Mesothelial cell of epicardium (in vitro differentiated cells): ENCODE measurements at places on chromosomes 4 and X. TPM values are rescaled to one million over a fixed set of nuclear protein-coding genes. Genes with fewer than 3 reads are reported as not detected.

- peak; percentile 33 for DNase-seq
These were observed 5.0 kb downstream of the PNCK start for GRCh38 chrX:153668423-153669173.

GRCh38 chrX:52933976-52934703 lies 24.2 kb downstream of the FAM156A start:
- no peak for DNase-seq

- no peak for DNase-seq
These were observed 35.1 kb downstream of the PITX2 start for GRCh38 chr4:110587666-110588285.

DNA sequence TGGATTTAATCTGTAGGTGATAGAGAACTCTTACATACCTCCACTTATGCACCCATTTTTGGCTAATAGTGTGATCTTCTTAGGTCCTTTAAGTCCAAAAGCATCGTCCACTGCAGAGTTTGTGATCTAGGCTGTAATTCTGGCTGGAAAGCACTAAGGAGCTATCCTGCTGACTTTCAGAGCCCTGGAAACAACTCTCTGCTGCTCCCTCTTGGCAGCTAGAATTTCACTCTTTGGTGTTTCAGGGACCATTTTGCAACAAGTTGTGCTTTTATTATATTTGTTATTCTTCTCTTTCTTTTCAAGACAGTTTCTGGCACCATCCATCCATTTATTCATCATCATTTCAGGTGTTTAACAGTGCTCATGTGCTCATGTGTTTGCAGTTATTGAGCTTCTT lies 130.0 kb downstream of the RBM46 start:
- no peak for DNase-seq

DNA sequence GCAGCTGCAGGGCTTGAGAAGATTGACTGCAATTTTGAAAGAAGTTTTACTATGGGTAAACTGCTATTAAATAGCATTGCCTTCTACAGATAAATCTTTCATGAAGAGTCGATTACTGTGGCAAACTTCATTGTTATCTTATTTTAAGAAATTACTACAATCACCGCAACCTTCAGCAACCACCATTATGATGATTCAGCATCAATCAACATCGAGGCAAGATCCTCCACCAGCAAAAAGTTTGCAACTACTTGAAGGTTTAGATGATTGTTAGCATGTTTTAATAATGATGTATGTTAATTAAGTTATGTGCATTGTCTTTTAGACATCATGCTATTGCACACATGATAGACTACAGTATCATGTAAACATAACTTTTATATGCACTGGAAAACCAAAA lies 1511.0 kb downstream of the FSTL5 start:
- no peak for DNase-seq

DNA sequence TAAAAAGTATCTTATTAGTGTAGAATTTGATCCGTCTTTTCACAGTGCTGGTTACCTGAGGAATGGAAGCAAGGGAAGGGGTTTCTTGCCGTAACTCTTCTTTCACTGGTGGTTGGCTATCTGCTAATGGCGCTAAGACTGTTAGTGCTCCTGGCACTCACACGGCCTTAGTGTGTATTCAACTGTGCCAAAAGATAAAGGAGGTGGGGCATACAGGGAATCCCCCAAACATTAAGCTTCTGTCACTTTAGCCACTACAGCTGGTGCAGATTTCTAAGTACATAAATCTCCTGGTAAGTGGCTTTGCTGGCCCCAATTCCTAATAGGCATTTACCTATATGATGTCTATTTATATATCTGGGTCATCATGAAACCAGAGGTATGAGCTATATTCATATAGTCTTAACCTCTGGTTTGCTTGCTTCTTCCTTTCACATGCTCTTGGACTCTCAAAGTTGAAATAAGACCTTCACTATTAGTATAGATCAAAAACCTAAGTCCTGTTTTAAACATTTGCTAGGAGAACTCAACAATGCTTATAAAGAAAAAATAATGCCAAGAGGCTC lies 95.1 kb downstream of the TSPAN7 start:
- no peak for DNase-seq

DNA sequence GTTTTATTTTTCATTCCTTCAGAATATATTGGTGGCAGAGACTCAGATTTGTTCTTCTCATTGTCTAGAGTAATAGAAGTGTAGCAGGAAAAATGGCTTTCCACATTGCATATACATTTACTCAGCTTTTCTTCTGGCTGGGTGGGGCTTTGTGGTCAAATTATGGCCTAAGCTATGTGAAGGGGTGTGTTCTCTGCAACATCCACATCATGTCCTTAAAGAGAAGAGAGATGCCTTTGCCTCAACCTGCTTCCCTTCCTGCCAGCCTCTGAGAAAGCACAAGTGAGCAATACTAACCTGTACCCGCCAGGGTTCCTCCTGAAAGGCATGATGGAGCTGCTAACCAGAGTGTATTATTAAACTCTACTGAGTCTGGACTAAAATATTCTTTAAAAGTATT lies 695.6 kb upstream of the FAM241A start:
- no peak for DNase-seq

DNA sequence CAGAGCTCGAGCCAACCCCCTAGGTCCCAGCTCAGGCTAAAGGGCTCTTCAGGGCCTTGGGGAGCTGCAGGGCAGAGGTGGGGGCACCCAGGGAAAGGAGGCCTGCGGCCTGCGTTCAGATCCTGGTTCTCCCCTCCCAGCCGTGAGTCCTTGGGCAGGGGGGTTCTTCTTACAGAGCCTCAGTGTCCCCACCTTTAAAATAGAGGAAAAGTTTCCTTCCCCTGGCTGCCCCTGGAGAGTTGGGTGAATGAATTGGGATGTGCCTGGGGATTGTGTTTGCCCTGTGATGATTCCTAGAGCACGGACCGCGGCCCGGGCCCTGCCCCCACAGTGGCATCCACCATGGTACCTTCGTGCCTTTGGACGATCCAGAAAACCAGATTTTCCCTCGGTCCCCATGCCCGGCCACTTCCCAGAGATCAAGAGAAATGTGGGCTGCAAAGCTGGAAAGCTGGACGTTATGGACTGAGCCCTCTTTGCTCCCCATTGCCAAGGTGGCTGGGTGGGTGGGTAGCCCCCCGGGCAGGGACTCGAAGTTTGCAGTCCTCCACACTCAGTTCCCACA lies 11.4 kb downstream of the HTRA3 start:
- no peak for DNase-seq

- DNase-seq = no peak
These were observed 119.5 kb upstream of the EPHA5 start for GRCh38 chr4:65789805-65790204.

- DNase-seq = no peak
These were observed 64.3 kb downstream of the BEX3 start for GRCh38 chrX:103440621-103441020.

DNA sequence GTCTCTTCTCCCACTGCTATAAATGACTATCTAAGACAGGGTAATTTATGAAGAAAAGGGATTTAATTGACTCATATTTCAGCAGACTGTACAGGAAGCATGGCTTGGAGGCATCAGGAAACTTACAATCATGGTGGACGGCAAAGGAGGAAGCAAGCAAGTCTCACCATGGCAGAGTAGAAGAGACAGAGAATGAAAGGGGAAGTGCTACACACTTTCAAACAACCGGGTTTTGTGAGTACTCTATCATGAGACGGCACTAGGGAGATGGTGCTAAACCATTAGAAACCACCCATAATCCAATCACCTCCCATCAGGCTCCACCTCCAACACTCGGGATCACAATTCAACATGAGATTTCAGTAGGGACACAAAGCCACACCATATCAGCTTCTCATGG lies 11.1 kb downstream of the UBE2NL start:
- DNase-seq = no peak

DNA sequence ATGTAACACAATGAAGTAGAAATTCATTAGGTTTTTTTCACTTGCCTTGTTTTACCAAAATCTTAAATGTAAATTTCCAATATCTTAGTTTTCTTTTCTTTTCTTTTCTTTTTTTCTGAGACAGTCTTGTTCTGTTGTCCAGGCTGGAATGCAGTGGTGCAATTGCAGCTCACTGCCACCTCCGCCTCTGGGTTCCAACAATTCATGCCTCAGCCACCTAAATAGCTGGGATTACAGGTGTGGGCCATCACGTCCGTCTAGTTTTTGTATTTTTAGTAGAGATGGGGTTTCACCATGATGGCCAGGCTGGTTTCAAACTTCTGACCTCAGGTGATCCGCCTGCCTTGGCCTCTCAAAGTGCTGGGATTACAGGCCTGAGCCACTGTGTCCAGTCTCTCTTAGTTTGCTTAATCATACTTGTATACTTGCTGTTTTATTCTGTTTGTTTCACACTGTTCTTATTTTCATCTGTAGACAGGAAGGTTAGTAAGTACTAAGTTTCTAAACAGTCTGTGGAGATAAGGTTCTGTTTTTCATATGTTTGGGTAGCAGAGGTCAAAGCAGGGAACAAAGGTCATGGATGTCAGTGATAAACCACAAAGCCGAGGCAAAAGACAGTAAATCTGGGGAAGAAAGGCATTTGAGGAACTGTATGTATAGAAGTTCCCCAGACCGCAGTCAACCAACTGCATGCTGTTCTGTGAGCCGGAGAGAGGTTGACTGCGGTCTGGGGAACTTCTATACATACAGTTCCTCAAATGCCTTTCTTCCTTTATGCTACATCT lies 129.1 kb downstream of the CBR4 start:
- DNase-seq = no peak

The TRAPPC11 gene
- total RNA-seq = 45.4 to 48.3 TPM (median 47.3 TPM) in 3 replicates

The SH3BP2 gene
- total RNA-seq = 72.9 to 79.0 TPM (median 76.7 TPM) in 3 replicates

The EXOSC9 gene
- 29.8 to 33.5 TPM (median 30.0 TPM) in 3 replicates for total RNA-seq

The GAGE1 gene
- not detected in 3 replicates for total RNA-seq

The PABPC1L2B gene
- not detected in 3 replicates for total RNA-seq

The ZNF141 gene
- 28.1 to 32.5 TPM (median 29.8 TPM) in 3 replicates for total RNA-seq
